ENCODE measurements at places on chromosomes 12 and 14.
A peak's percentile ranks its signal among the peaks of the same experiment; 100 is the strongest.

- no peak overlapping the region for H3K27ac ChIP-seq
- no peaks in the 10 kb centered on the region for H3K36me3 ChIP-seq
- H3K4me1 ChIP-seq = no peaks in the 10 kb centered on the region
- H3K27me3 ChIP-seq = no peaks in the 10 kb centered on the region
- DNase-seq = no peak
- H3K4me3 ChIP-seq = no peak overlapping the region
These were observed 31.2 kb downstream of the PRB3 start for GRCh38 chr12:11238275-11238674.

GRCh38 chr12:40762072-40762471, 69.8 kb downstream of the CNTN1 start:
- no peaks in the 10 kb centered on the region for H3K36me3 ChIP-seq
- H3K27me3 ChIP-seq = no peaks in the 10 kb centered on the region
- H3K27ac ChIP-seq = no peak overlapping the region
- H3K4me3 ChIP-seq = no peak overlapping the region
- H3K4me1 ChIP-seq = no peaks in the 10 kb centered on the region
- DNase-seq = no peak

DNA sequence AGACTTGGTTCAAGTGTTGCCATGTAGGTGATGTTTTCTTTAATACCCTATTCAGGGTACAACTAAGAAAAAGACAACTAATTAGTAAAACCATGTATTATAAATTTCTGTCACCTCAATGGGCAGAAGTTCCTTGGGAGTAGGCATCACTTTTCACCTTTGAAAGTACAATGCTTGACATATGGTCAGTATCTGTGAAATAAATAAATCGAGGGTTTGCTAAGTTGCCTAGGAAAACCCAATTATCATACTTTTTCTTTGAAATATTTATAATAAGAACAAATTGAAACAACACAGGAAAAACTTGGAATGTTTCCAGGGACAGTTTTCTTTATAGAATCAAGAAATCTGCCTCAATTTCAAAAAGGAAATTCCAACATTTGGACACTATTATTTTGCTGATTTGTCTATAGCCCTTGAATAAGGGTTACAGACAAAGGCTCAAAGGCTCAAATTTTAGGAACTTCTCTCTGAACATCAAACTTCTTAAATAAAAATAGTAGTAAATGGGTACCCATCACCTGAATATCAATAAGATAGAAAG, 13.7 kb downstream of the FGD6 start:
- no peak for DNase-seq
- H3K4me1 ChIP-seq = peaks cover 21% of the 10 kb centered on the region
- no peak overlapping the region for H3K27ac ChIP-seq
- no peak overlapping the region for H3K4me3 ChIP-seq
- H3K36me3 ChIP-seq = no peaks in the 10 kb centered on the region

DNA sequence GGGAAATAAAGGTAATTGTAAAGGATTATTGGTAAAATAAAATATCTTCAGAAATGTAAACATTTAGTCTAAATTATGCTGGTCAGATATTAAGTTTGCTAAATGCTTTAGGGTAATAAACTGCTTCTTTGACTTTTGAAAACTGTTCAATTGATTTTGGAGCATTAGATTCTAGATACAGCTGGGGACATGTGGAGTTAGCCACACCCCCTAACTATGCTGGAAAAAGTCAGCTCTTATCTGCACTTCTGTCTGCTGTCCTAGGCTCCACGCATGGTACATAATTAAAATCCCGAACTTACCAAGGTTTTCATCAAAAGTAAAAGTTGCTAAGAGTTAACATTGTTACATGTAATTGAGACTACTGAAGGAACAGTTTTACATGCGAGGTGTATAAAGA, 78.8 kb downstream of the ITPR2 start:
- no peaks in the 10 kb centered on the region for H3K27me3 ChIP-seq
- peaks cover 21% of the 10 kb centered on the region for H3K4me1 ChIP-seq
- no peak for DNase-seq
- H3K27ac ChIP-seq = no peak overlapping the region

GRCh38 chr14:49408187-49408933, 177.8 kb downstream of the RPS29 start:
- peaks cover 3% of the 10 kb centered on the region for H3K27me3 ChIP-seq
- no peaks in the 10 kb centered on the region for H3K36me3 ChIP-seq
- no peak overlapping the region for H3K4me3 ChIP-seq
- DNase-seq = no peak

DNA sequence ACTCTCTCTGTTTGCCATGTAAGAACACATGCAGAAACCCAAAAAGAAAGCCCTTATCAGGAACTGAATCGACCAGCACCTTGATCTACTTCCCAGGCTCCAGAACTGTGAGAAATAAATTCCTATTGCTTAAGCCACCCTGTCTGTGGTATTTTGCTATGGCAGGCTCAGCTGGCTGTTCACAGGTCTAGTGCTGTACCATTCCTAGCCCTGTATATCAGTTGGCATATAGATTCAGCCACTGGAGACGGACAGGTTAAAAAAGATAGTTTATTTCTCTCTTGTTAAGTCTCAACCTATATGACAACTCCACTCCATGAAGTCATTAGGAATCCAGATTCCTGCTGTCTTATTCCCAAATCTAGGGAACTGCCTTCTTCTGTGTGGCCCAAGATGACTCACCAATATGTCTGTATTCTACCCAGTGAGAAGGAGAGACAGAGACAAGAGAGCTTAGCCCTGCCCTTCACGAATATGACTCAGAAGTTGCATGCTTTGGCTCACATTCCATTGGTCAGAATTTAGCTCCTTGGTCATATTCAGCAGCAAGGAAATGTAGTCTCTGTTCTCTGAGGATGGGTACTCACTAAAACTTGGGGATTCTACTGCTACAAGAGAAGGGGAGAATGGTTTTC, 57.0 kb downstream of the PLEKHG7 start:
- H3K27ac ChIP-seq = no peak overlapping the region
- H3K4me3 ChIP-seq = no peak overlapping the region
- DNase-seq = no peak
- no peaks in the 10 kb centered on the region for H3K36me3 ChIP-seq
- H3K4me1 ChIP-seq = no peaks in the 10 kb centered on the region
- peaks cover 8% of the 10 kb centered on the region for H3K27me3 ChIP-seq

- H3K4me3 ChIP-seq = no peak overlapping the region
- no peak for DNase-seq
- no peaks in the 10 kb centered on the region for H3K4me1 ChIP-seq
- H3K36me3 ChIP-seq = no peaks in the 10 kb centered on the region
- H3K27me3 ChIP-seq = no peaks in the 10 kb centered on the region
These were observed 389.6 kb downstream of the LRIG3 start for GRCh38 chr12:58530742-58531062.

GRCh38 chr12:111406474-111407376, 1.0 kb downstream of the SH2B3 start:
- peaks cover 1% of the 10 kb centered on the region for H3K27me3 ChIP-seq
- DNase-seq = peak; percentile 48
- H3K36me3 ChIP-seq = peaks cover 7% of the 10 kb centered on the region
- H3K4me3 ChIP-seq = peak overlapping the region; percentile 96

All from activated T-helper 1 cell treated with anti-CD3 and anti-CD28 coated beads, Interleukin-12 subunit alpha, Interleukin-12 subunit beta, Interleukin-2, Interleukin-4 antibody, amounts not matched to agents 30 ng/mL and 10 ng/mL and 1 ng/mL, durations not matched to agents 14 hours and 24 hours and 36 hours (primary cell).